ENCODE measurements at places on chromosomes 13 and 19.

GRCh38 chr19:29833614-29834261 is 21.9 kb downstream of the CCNE1 start:
- no peak for DNase-seq

GRCh38 chr19:49680421-49681351 is 3.6 kb downstream of the PRMT1 start:
- DNase-seq = peak; percentile 99

DNA sequence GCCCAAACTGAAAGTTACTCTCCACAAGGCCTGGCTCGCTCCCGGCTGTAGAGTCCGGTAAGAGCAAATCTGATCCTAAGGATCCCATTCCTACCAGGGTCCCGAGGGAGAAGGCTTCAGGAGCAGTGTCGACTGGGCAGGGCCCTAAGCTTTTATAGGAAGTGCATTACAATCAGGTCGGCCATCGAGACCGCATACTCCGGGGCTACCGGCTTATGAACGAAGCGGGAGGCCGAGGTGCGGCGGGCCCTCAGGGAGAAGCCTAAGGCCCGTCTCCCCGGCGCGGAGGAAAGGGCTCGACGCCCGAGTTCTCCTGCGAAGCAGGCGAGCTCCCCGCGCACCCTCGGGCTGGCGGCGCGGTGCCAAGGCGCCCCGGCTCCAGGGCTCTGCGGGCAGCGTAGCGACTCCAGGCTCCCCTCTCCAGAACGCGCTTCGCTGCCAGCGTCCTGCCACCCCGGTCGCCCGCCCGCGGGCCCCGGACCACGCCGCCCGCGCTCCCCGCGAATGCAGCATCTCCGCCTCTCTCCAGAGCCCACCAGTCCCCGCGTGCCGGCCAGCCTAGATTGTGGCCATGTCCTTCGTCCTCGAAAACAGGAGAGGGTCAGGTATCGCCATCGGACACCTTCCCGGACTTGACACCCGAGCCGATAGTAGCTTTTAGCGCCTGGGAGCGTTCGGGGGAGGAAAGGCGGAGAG is 1.4 kb downstream of the EFNB2 start:
- DNase-seq = peak; percentile 81

DNA sequence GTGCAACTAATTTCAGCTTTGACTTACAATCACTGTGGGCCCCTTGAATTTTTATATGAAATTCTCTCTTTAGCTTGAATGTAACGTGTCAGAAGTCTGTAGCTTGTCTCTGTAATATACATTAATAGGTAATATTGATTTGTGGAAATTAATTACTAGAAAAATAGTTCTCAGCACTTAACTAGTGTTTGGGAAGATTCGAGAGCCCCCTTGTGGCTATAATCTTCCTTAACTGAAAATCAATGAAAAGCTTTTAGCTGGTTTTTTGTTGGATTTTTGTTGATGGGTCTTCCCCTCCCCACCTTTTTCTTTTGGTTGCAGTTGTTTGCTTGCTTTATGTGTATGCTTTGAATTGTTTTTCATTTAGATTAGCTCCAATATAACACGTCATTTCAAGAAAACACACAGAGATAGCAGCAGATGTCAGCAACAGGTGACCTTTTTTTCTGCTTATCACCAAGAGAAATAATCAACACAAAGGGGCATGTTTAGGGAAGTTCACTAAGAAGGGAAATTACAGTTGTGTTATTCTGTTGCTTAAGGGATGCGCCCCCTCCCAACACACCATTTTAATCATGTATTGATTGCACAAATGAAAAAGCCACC is 176.8 kb downstream of the OXGR1 start:
- DNase-seq = peak; percentile 62

- no peak for DNase-seq
These were observed 6.9 kb downstream of the KCTD12 start for GRCh38 chr13:76879203-76879882.

GRCh38 chr13:78816154-78816553 is 157.2 kb upstream of the OBI1 start:
- no peak for DNase-seq

- DNase-seq = no peak
These were observed 754.8 kb upstream of the SLITRK6 start for GRCh38 chr13:86554066-86554465.

GRCh38 chr13:75715601-75716523 is 79.7 kb downstream of the LMO7 start:
- DNase-seq = peak; percentile 17

GRCh38 chr19:58466089-58466759 is 656 bp upstream of the ZNF324 start:
- DNase-seq = no peak

DNA sequence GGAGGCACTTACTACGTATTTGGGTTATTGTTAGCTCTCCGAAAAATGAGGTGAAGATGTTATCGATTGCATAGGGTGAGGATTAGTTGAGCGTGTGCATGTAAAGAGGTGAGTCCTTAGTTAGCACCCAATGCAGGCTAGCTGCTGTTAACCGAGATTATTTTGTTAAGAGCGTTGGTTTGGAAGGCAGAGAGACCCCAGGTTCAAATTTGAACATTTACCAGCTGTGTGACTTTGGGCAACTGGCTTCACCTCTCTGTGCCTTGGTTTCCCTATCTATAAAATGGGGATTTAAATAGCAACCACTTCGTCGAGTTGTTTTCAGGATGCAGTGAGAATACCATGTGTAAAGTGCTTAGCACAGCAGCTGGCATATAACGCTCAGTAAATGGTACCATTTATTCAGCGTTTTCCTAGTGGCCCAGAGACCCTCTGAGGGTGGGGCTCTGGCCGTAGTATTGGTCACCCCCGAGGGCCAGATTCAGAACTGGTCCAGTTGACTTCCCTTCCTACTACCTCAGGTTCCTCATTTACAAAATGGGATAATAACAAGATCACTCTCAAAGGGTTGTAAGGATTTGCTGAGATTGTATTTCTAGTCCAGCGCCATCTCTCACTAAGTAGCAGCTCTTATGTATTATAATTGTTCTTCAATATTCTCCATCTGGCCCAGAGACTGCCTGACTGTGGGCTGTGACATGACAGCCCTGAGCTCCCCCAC is 887 bp downstream of the SIPA1L3 start:
- DNase-seq = no peak

DNA sequence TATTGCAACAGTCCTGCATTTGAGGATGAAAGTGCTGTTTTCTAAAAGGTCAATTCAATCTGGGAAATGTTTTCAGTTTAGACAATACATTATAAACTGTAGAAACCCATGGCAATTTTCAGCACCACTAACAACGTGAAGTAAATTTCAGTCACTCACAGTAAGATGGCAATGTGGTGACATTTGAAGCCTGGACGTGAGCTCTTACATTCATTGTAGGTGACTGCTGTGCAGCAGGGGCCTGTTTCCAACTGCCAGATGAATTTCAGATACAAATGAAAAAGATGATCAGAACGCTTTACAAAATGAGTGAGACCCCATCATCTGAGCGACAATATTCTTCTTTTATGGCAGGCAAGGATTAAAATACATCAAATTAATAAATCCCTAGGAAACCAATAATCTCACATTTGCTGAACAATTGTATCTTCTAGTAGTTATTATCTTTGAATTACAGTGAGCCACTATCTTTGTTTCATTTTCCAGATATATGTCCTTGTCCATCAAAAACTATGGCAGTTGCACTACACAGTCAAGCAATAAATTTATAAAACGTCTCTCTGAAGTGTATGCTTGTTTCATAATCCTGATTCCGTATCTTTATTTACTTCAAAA is 1816.8 kb downstream of the OLFM4 start:
- DNase-seq = peak; percentile 24

GRCh38 chr13:38775085-38775484 is 88.2 kb downstream of the FREM2 start:
- DNase-seq = no peak

DNA sequence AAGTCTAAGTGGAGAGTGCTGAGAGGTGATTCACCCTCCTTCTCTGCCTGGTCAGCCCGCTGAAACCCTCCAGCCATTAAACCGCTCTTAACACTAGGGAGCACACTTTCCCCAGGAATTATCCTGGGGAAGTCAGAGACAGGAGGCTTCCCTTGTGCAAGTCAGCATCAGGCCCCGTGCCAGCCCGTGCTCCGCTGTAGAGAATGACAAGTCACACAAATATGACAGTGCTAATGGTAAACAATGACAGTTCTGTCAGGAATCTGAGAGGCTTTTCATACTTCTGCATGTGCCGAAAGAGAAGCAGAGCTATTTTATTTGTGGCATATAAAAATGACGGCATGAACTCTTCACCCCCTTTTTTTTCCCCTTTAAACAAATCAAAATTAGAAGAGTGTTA is 816.9 kb upstream of the SLC10A2 start:
- DNase-seq = peak; percentile 93

GRCh38 chr19:53365899-53366493 is 491 bp downstream of the ZNF525 start:
- no peak for DNase-seq

- DNase-seq = no peak
These were observed 1422.2 kb upstream of the PCDH20 start for GRCh38 chr13:62837895-62838294.

GRCh38 chr13:110289174-110289573 is 17.8 kb downstream of the COL4A1 start:
- no peak for DNase-seq

GRCh38 chr13:46908501-46908900 is 11.6 kb upstream of the HTR2A start:
- DNase-seq = no peak

- DNase-seq = no peak
These were observed 195.7 kb upstream of the UBL3 start for GRCh38 chr13:30045916-30046704.

GRCh38 chr13:95509521-95510310 is 42.8 kb upstream of the CLDN10 start:
- no peak for DNase-seq

DNA sequence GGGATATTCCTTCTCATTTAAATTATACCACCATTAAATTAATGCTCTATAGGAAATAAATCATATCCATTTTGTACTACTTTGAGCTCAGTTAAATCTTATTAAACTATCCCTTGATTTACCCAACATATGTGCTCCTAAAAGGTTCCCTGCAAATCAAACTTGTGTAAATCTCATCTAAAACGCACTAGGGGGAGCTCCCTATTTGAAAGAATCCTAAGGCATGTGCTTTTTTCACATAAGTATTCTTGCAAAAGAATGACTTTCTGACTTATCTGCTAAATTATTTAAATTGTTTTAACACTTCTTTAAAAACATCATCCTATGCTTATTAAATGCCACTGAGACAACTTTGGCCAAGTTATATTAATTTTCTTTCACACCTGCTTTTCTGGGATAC is 7.9 kb downstream of the INTS6 start:
- no peak for DNase-seq

DNA sequence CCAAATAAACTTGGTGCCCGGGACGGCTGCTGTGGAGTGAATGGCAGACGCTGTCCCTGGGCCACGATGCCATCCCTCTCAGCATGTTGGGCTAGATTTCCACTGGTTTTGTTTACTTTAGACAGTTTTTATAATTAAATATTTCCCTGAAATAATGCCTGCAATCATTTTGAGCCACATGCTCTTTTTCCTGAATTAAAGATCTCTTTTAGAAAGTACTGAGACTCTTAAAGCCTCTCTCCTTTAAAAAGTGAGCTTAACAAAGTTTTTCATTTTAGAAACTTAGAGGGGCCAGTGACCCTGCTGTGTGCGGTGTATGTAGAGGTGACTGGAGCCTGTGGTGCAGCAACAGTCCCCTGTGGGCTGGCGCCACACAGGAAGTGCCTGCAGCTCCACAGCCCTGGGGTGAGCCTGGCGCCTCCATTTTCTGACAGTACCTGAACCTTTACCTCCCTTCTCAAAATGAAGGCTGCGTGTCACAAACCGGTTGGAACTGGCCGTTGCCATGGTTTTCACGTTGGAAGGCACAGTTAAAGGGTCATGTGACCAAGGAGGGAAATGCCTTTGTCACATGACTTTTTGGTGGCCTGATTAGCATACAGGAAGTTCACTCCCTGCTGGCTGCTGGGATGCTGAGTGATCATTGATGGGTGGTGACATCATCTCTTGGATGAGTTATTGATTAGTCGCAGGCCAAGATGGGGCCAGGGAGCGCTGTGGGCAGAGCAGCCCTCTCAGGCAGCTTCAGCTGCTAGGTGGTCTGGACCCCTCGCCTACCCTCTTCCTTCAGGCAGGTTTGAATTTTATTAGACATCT is 26.3 kb downstream of the TSSK6 start:
- DNase-seq = peak; percentile 96

DNA sequence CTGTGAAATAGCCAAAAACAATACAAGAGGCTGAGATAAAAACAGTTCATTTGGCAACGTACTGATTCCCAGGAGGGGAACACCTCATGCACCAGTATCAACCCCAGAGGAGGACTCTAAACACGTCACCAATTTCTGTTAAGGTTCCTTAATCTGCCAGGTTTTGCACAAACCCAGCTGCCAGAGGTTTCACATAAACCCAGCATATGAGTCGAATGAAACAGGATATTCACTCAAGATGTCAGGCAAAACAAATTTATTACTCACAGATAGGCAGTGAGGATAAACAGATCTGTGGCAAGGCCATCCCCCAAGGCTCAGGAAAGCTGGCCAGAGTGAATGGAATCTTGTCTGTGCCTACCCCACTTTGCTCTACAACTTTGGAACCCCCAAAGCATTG is 210.9 kb downstream of the GPC5 start:
- peak; percentile 7 for DNase-seq

- DNase-seq = no peak
These were observed 5.7 kb upstream of the MRPS31 start for GRCh38 chr13:40776681-40777165.

- DNase-seq = no peak
These were observed 414.8 kb downstream of the GPC5 start for GRCh38 chr13:91813253-91813652.

DNA sequence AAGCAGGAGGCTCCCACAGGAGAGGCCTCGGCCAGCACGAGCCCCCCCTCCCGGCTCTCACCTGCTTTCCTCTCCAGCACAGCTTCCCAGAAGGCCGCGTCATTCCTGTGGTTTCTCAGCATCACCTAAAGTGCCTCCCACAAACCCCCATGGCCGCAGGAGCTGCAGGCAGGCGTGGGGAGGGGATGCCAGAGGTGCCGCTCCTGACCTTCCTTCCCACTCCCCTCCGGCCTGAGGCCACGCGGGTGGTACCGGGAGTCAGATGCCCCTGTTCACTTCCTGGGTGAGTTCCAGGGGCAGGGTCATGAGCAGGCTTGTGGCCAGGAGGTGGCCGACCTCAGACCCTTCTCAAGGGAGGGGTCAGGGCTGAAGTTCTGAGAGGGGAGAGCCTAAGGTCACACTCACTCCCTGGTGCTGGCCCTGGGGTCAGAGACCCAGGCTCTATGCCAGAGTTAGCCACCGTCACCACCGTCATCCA is 14.4 kb upstream of the NPAS1 start:
- DNase-seq = no peak

GRCh38 chr13:36147330-36147729 is 16.1 kb upstream of the DCLK1 start:
- no peak for DNase-seq

GRCh38 chr19:41984961-41985360 is 9.1 kb downstream of the ATP1A3 start:
- DNase-seq = no peak

DNA sequence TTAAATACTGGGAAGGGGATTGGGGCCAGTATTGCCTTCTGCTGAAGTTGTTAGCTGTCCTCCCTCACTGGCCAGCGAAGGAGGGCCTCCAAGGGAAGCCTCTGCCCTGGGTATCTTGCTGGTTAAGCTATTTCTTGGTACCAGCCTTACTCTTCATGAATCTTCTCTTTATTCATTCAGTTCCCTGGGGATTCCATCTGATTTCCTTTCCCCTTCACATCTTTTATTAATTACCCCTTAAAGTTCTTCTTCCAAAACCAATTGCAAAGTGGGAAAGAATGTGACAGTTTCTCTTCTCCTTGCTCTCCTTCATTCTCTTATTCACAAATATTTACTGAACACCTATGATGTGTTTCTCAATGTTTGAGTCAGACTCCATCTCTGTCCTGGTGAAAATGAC is 36.7 kb upstream of the STK24 start:
- no peak for DNase-seq
